ENCODE measurements at places on chromosomes 1 and 21.

GRCh38 chr1:112322018-112322417 is 74.0 kb upstream of the CTTNBP2NL start:
- no peak for DNase-seq

DNA sequence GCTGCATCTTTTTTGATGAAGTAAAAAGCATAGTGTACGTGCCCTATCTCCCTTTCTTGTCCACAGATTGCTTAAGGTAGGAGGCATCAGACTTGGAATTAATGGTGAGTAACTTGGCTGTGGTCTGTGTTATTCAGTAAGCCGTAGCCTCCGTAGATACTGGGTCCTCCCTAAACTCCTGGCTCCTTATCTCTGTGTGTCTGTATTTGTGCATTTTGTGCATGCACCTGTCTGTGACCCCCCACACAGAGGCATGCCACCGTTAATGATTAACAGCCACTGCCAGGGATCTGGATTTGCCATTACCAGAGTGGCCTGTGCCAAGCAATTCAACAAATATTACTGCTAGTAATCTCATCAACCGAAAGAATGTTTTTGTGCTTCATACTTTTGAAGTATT is 31.9 kb downstream of the MAP3K21 start:
- no peak for DNase-seq

- DNase-seq: no peak
These were observed 60.9 kb downstream of the HTR6 start for GRCh38 chr1:19725606-19726005.

- DNase-seq: no peak
These were observed 71.1 kb downstream of the IER5 start for GRCh38 chr1:181159451-181160140.

DNA sequence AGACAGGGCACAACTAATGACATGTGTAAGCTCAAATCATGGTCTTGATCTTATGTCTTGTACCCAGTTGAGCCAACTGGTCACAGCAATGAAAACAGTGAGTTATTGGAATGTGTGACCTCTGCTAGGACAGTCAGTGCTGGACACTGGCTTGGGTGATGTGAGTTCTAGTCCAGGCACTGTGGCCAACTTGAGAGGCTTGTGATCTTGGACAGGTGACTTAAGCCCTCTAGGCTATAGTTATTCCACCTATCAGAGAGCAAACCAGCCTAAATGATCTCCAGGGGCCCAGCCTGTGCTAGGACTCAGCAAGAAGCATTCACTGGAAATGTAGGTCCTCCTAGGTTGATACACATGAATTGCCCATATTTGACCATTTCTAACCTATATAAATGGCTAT is 1.1 kb downstream of the KCNE2 start:
- DNase-seq: no peak

GRCh38 chr21:39153842-39154241 is 29.4 kb downstream of the PSMG1 start:
- no peak for DNase-seq

- DNase-seq: no peak
These were observed 10.0 kb downstream of the COL24A1 start for GRCh38 chr1:86146566-86146965.

DNA sequence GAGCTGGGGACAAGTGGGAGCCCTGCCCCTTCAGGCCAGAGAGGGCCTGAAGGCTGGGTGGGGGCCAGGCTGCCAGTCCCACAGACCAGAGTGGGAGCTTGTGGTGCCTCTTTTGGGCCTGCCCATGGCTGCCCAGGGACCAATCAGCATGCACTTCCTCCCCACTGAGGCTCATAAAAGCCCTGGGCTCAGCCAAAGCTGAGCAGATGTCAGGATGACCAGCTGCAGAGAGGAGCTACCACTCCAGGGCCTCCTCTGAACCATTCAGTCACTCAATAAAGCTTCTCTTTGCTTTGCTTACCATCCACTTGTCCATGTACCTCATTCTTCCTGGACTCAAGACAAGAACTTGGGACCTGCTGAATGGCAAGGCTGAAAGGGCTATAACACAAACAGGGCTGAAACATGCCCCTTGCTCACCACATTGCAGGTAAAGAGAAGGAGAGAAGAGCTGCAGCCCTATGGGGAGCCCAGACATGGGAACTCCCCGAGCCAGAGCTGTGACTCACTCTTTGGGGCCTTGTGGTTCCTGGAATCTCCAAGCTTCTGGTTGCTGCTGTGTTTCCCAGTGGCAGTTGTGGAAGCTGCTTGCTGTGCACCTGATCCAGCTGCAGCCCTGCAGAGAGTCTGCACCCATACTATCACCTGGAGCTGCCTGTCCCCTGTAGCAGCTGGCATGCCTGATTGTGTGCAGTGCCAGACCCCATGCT is 82.0 kb downstream of the OLFML3 start:
- no peak for DNase-seq

GRCh38 chr1:196609370-196609737 is 1.1 kb upstream of the KCNT2 start:
- no peak for DNase-seq

- DNase-seq: no peak
These were observed 24.2 kb downstream of the SYF2 start for GRCh38 chr1:25208092-25208491.

- no peak for DNase-seq
These were observed 108.7 kb downstream of the KCNJ15 start for GRCh38 chr21:38365521-38365920.

GRCh38 chr1:244347942-244348341 is 103.8 kb downstream of the ADSS2 start:
- DNase-seq: no peak

GRCh38 chr1:43743206-43743605 is 35.9 kb downstream of the ST3GAL3 start:
- no peak for DNase-seq

DNA sequence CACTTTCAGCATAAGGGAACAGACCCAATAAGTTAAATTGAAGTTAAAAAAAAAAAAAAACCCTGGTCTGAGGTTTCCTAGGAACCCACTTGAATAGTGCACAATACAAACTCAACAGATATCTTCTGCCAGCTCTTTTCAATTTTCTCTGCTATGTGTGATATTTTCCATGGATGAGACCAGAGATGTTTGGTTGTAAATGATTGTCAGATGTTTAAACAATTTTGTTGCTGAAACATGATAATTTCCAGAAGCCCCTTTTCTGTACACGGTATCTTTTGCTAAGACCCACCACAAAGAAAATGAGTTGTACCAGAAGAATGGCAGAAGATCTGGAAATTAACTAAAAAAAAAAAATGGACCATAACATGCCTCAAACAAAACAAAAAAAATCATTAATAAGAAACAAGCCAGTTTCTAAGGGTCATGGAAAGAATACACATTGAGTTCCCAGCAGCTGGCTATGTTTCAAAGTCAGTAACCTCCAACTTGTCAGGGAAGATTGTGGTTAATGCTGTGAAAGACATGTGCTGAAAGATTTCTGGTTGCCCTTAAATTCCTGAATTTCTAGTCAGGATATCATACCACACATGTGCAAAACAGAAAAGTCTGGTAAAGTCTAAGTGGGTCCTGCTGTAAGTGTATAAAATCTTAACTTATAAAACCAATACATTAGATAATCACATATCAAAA is 35.6 kb upstream of the MGST3 start:
- no peak for DNase-seq

GRCh38 chr1:189605226-189605625 is 872.4 kb downstream of the BRINP3 start:
- no peak for DNase-seq

DNA sequence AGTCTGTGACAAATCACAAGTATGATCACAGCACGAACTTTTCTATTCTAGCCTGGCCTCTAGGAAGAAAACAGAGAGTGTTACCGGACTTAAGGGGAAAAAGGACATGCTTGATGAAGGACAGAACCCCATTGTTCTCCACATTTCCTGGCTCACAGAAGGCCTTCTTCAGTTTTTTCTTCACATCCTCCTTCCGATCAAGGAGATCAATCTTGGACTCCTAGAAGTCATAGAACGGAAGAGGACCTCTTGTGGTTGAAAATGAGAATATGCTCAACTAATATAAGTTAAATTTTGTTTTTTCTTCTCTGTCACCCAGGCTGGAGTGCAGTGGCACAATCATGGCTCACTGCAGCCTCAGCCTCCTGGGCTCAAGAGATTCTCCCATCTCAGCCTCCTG is 30.3 kb downstream of the YARS1 start:
- no peak for DNase-seq
